ENCODE measurements at places on chromosomes 5 and 9.

DNA sequence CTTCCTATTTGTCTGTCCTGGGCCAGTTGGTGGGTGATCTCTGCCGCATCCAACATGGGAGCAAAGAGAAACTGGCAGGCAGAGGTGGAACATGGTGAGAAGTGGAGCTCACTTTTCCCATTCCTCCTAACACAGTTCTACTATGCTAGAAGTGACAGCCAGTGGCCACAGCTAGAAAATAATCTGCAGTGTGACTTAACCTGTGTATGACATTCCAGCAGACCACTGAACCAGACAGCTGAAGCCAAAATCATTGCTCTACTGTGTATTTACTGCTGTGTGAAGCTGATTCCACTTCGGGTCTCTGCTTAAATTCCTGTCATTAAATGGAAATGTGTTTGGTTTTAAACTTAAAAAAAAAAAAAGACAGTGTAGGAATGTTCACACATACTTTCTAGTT, 523.0 kb downstream of the MTRR start:
- no peak for DNase-seq

GRCh38 chr5:756171-756570, 28.4 kb downstream of the ZDHHC11B start:
- DNase-seq = no peak

- DNase-seq = no peak
Measured at GRCh38 chr5:69415584-69415958, 655 bp downstream of the MARVELD2 start.

GRCh38 chr9:114860187-114860586, 54.3 kb upstream of the TNFSF15 start:
- DNase-seq = no peak

- DNase-seq = no peak
Measured at GRCh38 chr5:109823597-109823996, 133.9 kb downstream of the MAN2A1 start.

DNA sequence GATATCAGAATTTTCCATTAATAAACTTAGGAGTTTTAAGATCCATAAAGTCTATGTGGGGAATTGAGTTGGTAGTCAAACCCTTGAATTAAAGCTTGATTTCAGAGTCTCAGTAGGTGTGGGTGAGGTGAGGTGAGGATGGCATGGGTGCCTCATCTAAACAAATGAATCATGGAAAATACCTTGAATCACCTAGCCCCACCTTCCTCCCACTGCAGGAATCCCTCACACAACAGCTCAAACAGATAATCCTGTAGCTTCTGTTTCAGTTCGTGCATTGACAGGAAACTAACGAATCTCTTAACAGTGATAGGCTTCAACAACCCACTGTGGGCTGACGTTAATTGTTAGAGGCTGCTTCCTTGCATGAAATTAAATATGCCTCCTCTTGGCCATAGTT, 185.0 kb downstream of the SREK1 start:
- DNase-seq = no peak

- no peak for DNase-seq
Measured at GRCh38 chr9:81237565-81238231, 451.6 kb downstream of the TLE1 start.

GRCh38 chr5:90096415-90097081, 313.0 kb downstream of the CETN3 start:
- no peak for DNase-seq

GRCh38 chr5:32964261-32964660, 253.1 kb downstream of the NPR3 start:
- DNase-seq = no peak

DNA sequence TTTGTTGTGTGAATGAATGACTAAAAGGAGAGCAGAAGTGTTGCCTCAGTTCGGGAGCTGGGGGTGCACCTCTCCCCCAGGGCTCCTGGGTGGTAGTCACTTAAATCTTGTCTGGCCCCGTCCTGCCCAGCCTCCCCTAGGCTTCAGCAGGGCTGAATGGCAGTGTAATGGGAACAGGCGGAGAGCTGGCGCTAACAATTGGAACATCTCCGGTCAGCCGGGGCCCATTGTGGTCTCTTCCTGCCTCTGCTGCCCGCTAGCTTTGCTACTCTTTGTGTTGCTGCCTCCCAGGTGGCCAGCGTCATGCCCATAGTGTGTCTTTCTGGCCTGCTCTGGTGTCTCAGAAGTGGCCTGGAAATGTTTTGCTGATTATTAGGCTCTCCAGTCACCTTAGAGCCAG, 62.3 kb downstream of the RGS3 start:
- no peak for DNase-seq

DNA sequence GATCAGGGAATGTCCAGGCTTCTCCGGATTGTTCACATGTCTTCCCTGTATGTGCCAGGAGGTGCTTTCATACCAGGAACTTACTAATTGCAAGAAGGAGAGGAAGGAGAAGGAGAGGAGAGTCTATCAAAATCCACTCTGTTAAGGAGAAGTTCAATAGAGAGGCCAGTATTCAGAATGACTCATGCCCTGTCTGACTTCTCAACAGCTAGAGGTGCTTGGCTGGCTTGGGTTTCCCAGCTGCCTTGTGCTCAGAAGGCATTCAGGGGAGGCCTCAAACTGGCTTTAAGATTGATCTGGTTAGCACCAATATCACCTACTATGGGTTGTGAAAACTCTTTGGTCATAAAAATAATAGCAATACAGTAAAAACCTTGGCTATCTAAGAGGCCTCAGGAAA, 167.9 kb upstream of the GLRA1 start:
- no peak for DNase-seq

DNA sequence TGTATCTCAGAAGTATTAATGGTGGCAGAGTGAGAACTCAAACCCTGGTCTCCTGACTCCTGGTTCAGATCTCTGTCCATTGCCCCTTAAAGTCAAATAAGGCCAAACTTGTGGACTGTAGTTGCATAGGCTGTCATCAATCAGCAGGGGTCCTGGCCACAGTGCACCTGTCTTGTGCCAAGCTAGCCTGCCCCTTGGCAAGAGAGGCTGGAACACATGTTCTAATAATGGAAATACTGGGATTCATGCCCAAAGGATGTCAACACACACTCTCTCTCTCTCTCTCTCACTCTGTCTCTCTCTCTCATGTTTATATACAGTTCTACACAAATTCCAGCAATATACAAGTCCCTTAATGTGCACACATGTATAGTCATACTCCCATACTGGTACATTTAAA, 44.3 kb downstream of the GLRA1 start:
- no peak for DNase-seq

DNA sequence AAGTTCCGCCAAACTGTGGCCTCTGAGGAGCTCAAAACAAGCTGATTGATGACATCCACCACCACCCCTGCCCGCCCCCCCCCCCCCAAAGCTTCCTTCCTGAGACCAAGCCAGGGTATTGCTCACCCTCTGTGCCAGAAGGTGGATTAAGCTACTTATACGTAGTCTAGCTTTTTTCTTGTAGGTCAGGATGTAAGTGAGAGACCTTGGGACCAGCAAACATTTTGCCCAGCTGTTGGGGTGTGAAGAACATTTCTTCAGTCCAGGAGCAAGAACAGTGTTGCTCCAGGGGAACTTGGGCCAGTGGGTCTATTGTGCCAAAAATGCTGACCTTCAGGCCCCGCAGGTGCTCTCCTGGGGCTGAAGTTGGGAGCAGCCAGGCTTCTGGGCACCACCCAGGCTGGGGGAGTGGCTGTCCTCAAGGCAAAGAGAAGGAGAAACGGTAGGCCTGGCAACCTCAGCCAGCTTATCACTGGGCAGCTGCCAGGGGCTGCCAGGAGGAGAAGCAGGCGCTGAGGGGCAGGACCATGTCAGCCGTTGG, 18.0 kb downstream of the NEURL1B start:
- DNase-seq = no peak

DNA sequence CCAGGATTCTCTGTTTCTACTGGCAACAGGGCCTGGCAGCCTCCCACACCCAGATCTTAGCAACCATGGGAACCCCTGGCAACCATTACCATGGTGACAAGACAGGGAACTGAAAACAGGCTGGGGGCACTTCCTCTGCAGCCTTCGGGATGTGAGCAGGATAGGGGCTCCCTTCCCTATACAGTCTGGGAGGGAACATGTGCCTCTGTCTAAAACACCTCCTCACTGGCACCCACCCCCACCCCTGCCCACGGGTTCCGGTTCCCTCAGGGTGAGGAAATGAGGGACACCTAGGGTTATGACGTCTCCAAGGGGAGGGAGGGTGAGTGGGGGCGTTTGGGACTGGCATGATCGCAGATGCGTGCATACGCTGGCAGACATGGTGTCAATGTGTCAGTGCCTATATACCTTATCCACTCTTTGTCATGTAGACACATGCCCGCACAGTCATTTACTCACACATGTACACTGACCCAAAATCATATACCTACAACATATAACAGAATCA, 3.0 kb upstream of the DNAJB5 start:
- peak; percentile 30 for DNase-seq

DNA sequence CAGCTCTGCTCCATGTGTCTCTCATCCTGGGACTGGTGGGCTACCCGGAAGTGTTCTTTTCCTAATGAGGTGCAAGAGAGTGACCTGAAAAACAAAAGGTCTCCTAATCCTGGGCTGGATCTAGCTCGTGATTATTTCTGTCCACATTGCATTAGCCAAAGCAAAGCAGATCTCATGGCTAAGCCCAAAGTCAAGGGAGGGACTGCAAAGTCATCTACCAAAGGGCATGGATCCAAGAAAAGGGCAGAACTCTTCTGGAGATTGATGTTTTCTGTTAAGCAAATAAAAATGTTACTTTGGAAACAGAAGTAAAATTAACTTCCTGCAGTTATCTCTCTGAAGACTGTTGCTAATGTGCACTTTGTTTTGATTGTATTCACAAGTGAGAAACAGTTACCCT, 225.2 kb downstream of the CFAP90 start:
- DNase-seq = no peak

GRCh38 chr5:55582256-55582655, 47.5 kb upstream of the PLPP1 start:
- DNase-seq = no peak
